Tibial artery (tissue), 4 donors: ENCODE measurements at places on chromosomes 6 and 20.

GRCh38 chr6:27178860-27179259, 68.6 kb upstream of the PRSS16 start:
- no peak for DNase-seq

DNA sequence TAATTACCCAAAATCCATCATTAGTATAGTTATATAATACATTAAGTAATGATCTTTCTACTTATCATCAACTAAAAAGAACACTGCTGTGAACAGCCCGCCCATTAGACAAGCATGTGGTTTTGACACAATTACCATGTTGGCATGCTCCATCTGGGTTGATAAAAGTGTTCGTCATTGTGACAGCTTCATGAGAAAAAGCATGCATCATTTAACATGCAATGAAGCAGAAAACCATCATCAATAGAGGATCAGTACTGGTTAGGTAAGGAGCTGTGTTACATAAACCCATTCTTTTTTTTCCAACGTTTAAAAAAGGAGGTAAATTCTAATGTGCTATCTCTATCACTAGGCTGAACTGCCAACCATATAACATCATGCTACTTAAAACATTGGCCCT, 101.9 kb downstream of the EPB41L2 start:
- no peak for DNase-seq

- no peak for DNase-seq
These were observed 770.9 kb downstream of the HDGFL1 start for GRCh38 chr6:23340271-23340670.

DNA sequence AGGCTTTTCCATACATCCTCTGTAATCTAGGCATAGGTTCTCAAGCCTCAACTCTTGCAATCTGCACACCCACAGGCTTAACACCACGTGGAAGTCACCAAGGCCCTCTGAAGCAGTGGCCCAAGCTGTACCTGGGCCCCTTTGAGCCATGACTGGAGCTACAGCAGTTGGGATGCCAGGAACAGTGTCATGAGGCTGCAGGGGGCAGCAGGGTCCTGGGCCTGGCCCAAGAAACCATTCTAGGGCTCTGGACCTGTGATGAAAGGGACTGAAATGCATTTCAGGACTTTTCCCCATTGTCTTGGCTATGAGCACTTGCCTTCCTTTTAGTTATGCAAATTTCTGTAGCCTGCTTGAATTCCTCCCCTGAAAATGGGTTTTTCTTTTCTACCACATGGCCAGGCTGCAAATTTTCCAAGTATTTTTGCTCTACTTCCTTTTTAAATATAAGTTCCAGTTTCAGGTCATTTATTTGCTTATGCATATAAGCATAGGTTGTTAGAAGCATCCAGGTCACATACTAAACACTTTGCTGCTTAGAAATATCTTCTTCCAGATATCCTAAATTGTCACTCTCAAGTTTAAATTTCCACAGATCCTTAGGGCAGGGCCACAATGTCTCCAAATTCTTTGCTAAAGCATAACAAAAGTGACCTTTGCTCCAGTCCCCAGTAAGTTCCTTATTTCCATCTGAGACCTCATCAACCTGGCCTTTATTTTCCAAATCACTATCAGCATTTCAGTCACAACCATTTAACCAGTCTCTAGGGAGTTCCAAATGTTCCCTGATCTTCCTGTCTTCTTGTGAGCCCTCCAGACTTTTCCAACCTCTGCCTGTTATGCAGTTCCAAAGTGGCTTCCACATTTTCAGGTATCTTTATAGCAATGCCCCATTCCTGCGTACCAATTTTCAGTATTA, 48.6 kb upstream of the CD2AP start:
- DNase-seq = no peak
